ENCODE measurements at places on chromosomes 13 and 19.

- DNase-seq, result no peak
These were observed 748.2 kb downstream of the DIAPH3 start for GRCh38 chr13:59415498-59415897.

- DNase-seq, result no peak
These were observed 698.7 kb upstream of the ARGLU1 start for GRCh38 chr13:107266657-107267056.

- no peak for DNase-seq
These were observed 497.3 kb downstream of the KLF5 start for GRCh38 chr13:73556128-73556527.

DNA sequence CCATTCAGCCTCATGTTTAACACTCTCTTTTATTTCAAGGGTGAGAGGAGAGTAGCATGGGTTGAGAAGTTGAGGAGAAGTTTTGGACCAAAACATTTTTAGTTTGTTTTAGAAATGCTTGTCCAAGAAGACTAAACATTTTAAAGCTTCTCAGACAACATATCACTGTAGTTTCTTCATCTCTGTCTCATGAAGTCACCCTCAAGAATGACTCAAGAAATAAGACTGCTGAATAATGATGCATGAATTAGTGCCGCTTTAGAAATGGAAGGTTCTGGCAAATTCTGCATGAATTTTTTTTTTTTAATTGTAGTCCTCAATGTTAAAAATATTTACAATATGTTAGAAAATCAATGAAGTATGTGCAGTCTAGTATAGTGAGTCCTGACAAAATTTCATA lies 422.7 kb upstream of the ARGLU1 start:
- no peak for DNase-seq

GRCh38 chr13:38255600-38255999 lies 94.1 kb upstream of the UFM1 start:
- DNase-seq, result no peak

- no peak for DNase-seq
These were observed at the start of gene CEACAM1 for GRCh38 chr19:42528354-42529247. Gene CEACAM1, minus strand, starts transcription at chr19:42528481. Its CDS starts 107 bp downstream, at chr19:42528374.

DNA sequence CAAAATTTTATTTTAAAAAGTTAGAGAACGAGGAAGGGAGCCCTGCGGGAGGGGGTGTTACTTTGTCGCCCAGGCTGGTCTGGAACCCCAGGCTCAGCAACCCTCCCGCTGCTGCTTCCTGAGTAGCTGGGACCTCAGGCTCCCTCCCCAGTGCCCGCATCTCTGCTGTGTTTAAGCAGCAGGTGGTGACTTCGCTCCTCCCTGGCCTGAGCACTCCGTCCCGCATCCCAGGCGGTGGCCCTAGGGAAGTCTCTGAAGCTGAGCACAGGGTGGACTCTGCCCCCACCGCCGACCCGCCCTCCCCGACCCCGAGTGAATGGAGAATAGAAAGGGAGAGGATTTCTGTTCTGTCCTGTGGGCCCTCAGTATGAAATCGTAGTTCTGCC lies 30.5 kb downstream of the ZNF701 start:
- no peak for DNase-seq

Measured in GOT3 (cell line).